ENCODE measurements at places on chromosomes 6 and 20.
A peak's percentile ranks its signal among the peaks of the same experiment; 100 is the strongest.

- DNase-seq, result no peak
Observed at GRCh38 chr6:40791004-40791403, 203.8 kb upstream of the LRFN2 start.

GRCh38 chr6:166900956-166901607 lies 55.3 kb downstream of the RNASET2 start:
- DNase-seq, result no peak

DNA sequence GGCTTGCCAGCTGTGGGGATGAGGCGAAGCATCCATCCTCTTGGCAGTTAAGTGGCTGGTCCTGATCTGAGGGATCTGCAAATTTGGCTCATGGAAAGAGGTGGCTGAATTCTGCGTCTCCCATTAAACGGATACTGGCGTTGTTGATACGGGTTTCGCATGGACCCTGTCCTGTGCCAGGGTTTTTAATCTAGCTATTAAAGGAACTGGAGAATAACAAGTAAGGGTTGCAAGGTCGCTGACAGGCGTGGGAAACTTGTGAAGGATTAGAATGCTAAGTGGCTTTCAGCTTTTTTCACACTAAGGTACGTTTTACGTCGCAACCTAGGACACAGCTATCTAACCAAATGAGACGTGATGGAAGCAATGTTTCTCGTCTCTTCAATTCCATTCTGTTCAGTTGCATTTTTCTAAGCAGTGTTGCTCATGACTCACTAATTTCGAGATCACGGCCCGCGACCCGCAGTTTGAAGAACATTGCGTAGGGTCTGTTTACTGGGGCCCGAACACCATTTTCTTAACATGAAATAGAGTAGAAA lies 852 bp downstream of the GMNN start:
- DNase-seq, result peak; percentile 41

GRCh38 chr6:44278315-44278714 lies 8.1 kb downstream of the TMEM151B start:
- no peak for DNase-seq

GRCh38 chr20:10868299-10868698 lies 194.5 kb upstream of the JAG1 start:
- DNase-seq, result no peak

- no peak for DNase-seq
Observed at GRCh38 chr6:110590821-110591351, 114.5 kb upstream of the SLC22A16 start.

GRCh38 chr6:69693762-69694161 lies 103.0 kb downstream of the LMBRD1 start:
- DNase-seq, result no peak

- DNase-seq, result no peak
Observed at GRCh38 chr6:45892696-45893245, 122.9 kb downstream of the CLIC5 start.

DNA sequence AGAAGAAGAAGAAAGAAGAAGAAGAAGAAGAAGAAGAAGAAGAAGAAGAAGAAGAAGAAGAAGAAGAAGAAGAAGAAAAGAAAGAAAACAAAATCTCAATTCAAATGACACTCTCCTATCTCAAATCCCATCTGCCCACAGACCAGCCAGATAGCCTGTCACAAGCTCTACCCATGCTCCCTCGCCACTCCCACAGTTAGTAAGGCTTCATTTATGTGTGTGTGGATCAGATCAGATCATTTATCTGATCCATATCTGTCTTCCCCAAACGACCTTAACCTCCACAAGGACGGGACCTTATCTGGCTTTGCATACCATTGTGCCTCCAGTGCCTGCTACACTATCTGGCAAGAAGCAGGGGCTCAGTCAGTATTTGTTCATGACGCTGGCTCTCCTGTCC lies 81.9 kb upstream of the RREB1 start:
- DNase-seq, result no peak

GRCh38 chr20:48574383-48574782 lies 253.4 kb downstream of the PREX1 start:
- no peak for DNase-seq

GRCh38 chr6:150088481-150089154 lies 19.7 kb upstream of the ULBP3 start:
- DNase-seq, result no peak

DNA sequence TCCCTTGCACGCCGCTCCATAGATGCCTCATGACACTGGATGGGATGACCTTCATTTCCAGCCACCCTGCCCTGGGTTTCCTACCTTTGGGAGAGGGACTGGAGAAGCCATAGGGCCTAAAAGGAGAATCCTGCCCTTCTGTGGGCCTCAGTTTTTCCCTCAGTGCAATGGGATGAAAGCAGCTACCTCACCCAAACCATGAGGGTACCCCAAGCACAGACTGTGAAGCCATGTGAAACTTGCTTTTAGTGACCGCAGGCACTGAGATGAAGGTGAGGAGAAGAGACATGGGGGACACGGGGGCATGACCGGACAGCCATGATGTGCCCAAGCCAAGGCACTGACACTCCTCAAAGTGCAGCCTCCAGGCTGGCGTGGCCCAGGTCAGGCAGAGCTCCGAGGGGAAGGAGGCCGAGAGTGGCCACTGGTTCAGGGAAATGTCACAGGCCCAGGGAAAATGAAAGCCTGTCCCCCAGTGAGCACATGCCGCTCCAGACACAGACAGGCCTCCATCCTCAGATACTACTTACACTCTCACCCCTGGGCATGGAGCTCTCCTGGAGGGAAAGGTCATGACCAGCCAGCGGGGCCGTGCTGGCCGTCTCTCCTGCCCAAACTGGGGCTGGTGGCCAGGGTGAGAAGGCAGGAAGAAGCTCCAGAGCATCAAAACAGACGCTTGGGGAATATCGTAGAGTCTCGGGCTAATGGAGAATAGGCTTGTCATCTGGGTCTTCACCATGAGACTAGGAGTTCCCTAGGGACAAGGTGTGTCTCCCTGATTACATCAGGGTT lies 116.2 kb downstream of the GRM4 start:
- no peak for DNase-seq

- no peak for DNase-seq
Observed at GRCh38 chr20:8309634-8310033, 177.6 kb downstream of the PLCB1 start.

DNA sequence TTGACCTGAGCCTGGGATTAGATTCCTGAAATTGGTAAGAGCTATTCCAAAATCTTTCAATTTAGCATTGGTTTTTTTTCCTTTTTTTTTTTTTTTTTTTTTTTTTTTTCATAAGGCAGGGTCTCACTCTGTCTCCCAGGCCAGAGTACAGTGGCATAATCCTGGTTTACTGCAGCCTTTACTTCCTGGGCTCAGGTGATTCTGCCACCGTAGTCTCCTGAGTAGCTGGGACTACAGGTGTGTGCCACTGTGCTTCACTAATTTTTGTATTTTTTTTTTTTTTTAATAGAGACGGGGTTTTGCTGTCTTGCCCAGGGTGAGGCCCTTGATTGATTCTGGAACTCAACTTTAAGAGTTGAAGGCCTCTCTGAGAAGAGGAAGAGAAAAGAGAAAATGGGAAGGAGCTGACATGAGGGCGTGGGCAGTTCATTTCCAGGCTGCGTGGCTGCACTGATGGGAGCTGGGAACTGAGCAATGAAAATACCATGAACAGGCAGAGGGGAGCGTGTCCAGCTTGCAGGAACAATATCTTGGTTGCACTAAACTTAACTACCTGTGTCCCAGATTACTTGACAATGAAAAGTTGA lies 24.6 kb downstream of the KDM1B start:
- no peak for DNase-seq

- DNase-seq, result no peak
Observed at GRCh38 chr6:30918670-30919069, 4.6 kb downstream of the VARS2 start.

- DNase-seq, result no peak
Observed at GRCh38 chr6:150145830-150146229, 3.0 kb downstream of the PPP1R14C start.

DNA sequence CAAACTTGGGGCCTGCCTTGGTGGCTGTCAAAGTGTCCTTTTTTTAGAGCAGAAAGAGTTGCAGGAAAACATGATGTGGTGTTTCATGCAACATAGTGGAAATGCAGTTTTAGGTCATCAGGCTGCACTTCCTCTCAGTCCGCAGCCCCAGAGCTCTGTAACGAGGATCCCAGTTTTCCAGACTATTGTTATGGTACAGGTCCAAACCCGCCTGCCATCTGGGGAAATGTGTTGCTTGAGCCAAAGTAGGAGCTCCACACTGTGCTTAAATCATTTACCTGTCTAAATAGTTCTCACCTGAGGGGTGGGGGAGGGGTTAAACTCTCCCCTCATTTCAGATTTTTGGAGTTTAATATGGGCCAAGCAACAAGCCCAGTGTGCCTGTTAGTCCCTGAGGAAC lies 59.8 kb downstream of the GOPC start:
- no peak for DNase-seq

DNA sequence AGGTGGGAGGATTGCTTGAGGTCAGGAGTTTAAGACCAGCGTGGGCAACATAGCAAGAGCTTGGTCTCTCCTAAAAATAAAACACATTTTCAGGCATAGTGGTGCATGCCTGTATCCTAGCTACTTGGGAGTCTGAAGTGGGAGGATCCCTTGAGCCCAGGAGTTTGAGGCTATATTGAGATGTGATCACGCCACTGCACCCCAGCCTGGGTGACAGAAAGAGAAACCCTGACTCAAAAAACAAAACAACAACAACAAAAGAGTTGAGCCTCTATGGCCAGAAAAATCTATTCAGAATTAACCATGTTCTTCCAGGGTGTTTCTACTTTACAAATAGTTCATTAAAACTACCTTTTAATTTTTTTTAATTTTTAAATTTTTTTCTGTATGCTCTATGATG lies 60.6 kb downstream of the TIAM2 start:
- no peak for DNase-seq

- no peak for DNase-seq
Observed at GRCh38 chr6:55826941-55827340, 48.4 kb downstream of the BMP5 start.

- no peak for DNase-seq
Observed at GRCh38 chr20:1920826-1921225, 25.6 kb downstream of the SIRPA start.

GRCh38 chr6:168417191-168417590 lies 23.8 kb upstream of the SMOC2 start:
- DNase-seq, result no peak

DNA sequence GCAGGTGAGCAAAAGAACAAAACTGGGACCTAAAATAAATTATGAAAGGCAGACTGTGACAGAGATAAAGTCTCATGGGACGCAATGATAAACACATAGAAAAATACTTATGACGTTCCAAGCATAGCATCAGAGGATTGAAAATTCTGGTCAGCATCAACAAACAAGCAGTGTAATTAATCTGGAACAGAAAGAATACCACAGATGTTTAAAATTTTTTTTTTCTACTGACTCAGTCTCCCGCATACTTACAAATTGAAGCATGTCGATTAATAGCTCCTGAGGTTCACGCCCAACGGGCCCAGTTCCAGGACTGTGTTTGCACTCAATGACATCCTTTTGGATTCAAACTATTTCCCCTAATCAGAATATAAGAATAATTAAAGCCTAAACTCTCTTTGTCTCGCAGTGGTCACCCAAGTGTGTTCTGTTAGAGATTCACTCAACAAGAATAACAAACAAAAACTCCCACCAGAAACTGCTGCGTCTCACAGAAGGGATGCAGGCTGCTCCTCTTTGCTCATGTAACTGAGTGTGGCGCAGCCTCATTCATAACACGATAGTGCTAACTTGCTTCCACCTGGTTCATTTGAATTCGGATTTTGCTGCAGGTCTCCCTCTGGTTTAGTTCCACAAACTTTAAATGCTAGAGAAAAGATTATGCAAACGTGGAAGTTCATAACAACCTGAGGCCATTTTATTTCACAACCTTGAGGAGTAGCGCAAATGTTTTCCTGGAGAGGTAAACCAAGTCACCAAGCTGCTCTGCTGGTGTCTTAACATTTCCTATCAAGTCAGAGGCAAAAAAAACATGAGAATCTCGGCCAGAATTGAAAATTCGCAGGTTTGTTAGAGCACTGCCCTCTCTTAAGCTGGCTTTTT lies 69.0 kb upstream of the CITED2 start:
- no peak for DNase-seq

GRCh38 chr6:35413911-35414310 lies 38.2 kb upstream of the FANCE start:
- no peak for DNase-seq
